ENCODE measurements at places on chromosomes 11 and 22.
A peak's percentile ranks its signal among the peaks of the same experiment; 100 is the strongest.

DNA sequence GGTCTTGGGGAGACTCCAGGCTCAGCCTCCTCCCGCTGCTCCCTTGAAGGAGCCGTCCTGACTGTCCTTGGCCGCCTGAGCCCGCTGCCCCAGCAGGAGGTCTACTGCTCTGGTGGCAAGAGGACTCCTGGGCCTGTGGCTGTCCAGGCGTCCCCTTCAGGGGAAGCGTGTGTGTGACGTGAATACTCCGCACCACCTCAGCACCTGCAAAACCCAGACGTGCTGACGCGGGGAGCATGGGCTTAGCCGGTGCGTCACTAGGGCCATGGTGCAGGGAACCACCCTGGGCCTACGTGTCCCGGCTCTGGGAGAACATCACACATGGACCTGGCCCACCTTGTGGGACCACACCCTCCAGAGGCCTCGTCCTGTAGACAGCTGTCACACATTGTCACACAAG lies 30.2 kb upstream of the BRSK2 start:
- H3K27me3 ChIP-seq = peaks cover 5% of the 10 kb centered on the region
- no peaks in the 10 kb centered on the region for H3K36me3 ChIP-seq
- H3K4me3 ChIP-seq = no peak overlapping the region
- H3K4me1 ChIP-seq = peaks cover 3% of the 10 kb centered on the region

DNA sequence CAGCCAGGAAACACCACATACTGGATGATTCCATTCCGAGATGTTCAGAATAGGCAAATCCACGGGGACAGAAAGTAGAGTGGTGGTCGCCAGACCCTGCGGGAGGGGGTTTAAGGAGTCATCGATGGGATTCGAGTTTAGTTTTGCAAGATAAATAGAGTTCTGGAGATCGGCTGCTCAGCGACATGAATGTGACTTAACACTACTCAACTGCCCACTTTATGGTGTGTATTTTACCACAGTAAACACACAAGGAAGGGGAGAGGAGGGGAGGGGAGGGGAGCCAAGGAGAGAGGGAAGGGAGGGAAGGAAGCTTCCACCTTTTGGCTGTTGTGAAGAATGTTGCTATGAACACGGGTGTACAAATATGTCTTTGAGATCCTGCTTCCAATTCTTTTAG lies 10.4 kb upstream of the ARHGAP8 start:
- H3K4me1 ChIP-seq = peaks cover 1% of the 10 kb centered on the region
- no peak for DNase-seq
- H3K27ac ChIP-seq = no peak overlapping the region
- H3K36me3 ChIP-seq = no peaks in the 10 kb centered on the region

- H3K4me3 ChIP-seq = no peak overlapping the region
- DNase-seq = no peak
- peaks cover 21% of the 10 kb centered on the region for H3K27me3 ChIP-seq
- no peaks in the 10 kb centered on the region for H3K4me1 ChIP-seq
- H3K27ac ChIP-seq = no peak overlapping the region
- H3K36me3 ChIP-seq = peaks cover 15% of the 10 kb centered on the region
Measured at GRCh38 chr22:48015701-48016100, 1253.3 kb downstream of the TBC1D22A start.

- H3K4me1 ChIP-seq = no peaks in the 10 kb centered on the region
- H3K4me3 ChIP-seq = no peak overlapping the region
- DNase-seq = no peak
- peaks cover 2% of the 10 kb centered on the region for H3K27me3 ChIP-seq
- no peak overlapping the region for H3K27ac ChIP-seq
Measured at GRCh38 chr11:119875841-119876600, 147.0 kb upstream of the NECTIN1 start.

GRCh38 chr22:31247726-31248125 lies 35.6 kb downstream of the LIMK2 start:
- DNase-seq = no peak
- H3K4me3 ChIP-seq = peak overlapping the region; percentile 82
- H3K27me3 ChIP-seq = no peaks in the 10 kb centered on the region
- H3K27ac ChIP-seq = peak overlapping the region; percentile 46
- H3K36me3 ChIP-seq = peaks cover 2% of the 10 kb centered on the region
- H3K4me1 ChIP-seq = peaks cover 44% of the 10 kb centered on the region

DNA sequence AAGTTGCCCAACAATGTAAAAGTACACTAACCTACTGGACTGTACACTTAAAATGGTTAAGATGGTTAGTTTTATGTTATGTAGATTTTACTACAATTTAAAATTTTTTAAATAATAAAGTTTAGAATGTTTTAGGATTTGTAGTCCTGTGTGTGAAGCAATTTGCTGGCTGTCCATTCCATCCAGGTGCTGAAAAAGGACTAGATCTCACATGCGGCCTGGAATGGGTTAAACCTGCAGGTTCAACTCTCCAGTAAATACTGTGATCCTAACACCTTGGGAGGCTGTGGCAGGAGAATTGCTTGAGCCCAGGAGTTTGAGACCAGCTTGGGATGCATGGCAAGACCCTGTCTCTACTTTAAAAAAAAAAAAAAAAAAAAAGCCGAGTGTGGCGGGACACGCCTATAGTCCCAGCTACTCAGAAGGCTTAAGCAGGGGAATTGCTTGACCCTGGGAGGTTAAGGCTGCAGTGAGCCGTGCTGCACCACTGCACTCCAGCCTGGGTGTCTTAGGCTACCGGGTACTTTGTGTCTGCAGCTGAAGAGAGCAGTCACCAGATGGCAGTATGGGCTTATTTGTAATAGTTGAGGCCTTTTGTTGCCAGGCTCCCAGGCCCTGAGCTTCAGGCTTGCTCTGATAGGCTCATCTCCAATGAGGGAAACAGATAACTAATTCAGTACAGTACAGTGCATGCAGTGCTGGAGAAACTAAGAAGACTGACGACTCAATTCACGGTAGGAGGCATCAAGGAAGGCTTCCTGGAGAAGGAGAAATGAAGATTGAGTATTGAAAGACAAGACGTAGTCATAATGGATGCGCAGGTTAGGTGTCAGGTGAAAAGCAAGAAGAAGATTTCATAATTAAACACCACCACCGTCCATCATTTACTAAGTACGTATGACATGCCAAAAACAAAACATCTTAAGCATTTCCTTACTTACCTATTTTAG lies 64.7 kb upstream of the ASPHD2 start:
- peaks cover 17% of the 10 kb centered on the region for H3K27me3 ChIP-seq
- DNase-seq = peak; percentile 59
- H3K4me1 ChIP-seq = peaks cover 7% of the 10 kb centered on the region
- no peak overlapping the region for H3K4me3 ChIP-seq
- no peak overlapping the region for H3K27ac ChIP-seq

DNA sequence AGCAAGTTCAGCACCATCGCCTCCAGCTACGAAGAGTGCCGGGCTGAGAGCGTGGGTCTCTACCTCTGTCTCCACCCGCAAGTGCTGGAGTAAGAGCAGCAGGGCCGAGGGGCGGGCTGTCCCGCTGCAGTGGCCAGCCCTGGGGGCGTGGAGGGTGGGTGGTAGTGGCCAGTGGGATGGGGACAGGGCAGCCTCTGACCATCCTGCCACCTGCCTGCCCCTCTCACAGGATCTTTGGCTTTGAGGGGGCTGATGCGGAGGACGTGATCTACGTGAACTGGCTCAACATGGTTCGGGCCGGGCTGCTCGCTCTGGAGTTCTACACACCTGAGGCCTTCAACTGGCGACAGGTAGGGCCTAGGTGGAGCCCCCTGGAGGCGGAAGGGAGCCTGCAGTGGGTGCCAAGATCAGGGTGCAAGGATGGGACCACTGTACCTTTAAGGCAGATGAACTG lies 15.0 kb upstream of the BBS1 start:
- no peak overlapping the region for H3K4me3 ChIP-seq
- H3K4me1 ChIP-seq = no peaks in the 10 kb centered on the region
- no peaks in the 10 kb centered on the region for H3K27me3 ChIP-seq
- H3K36me3 ChIP-seq = peaks cover 10% of the 10 kb centered on the region

DNA sequence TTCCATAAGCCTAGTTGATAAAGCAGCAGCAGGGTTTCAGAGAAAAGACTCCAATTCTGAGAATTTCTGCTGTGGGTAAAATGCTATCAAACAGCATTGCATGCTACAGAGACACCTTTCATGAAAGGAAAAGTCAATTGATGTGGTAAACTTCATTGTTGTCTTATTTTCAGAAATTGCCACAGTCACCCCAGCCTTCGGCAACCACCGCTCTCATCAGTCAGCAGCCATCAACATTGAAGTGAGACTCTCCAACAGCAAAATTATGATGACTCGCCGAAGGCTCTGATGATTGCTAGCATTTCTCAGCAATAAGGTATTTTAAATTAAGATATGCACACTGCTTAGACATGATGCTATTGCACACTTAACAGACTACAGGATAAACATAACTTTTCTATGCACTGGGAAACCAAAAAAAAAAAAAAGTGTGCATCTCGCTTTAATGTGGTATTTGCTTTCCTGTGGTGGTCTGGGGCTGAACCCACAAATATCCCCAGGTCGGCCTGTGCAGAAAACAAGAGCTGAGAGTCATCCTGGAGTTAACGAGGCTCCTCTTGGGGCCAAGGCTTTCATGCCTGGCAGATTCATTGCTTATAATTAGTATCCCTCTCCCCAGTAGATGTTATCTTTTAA lies 192.1 kb downstream of the CTTN start:
- H3K36me3 ChIP-seq = no peaks in the 10 kb centered on the region
- no peak overlapping the region for H3K4me3 ChIP-seq
- DNase-seq = no peak
- H3K27me3 ChIP-seq = peaks cover 34% of the 10 kb centered on the region

DNA sequence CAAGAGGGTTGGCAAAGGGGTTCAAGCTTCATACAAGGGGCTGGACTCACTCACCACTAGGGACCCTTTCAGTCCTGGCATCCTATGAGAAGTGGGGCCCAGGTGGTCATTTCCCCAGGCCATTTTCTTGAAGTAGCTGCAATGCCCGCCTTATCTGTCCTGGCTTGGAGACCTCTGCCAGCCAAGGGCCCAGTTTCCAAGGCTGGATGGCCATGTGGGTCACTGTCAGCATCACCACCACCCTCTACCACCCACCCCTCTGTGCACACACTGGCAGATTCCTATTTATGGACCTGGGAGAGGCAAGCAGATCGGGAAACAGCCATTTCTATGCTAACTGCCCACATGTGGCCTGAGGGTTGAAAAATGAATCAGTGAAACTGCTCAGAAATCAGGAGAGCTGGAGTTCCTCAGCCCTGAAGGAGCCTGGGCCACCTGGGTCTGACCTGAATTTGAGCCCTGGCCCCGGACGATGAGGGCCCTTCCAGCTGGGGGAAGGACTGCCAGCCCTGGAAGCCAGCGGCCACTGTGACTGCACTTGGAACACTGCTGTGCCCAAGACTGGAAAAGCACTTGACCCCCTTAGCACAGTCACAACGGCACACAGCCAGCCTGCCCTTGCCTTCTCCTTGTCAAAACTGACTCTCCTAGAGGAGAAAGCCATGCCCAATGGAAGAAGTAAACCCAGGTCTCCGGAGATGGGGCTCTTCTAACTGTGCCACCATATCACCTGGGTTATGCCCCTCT lies 442.2 kb downstream of the BUD13 start:
- no peaks in the 10 kb centered on the region for H3K36me3 ChIP-seq
- H3K4me3 ChIP-seq = no peak overlapping the region
- H3K27ac ChIP-seq = no peak overlapping the region
- DNase-seq = no peak

GRCh38 chr22:41242396-41243117 lies 1.8 kb upstream of the CHADL start:
- H3K27me3 ChIP-seq = no peaks in the 10 kb centered on the region
- no peak overlapping the region for H3K4me3 ChIP-seq

- no peaks in the 10 kb centered on the region for H3K36me3 ChIP-seq
- H3K27me3 ChIP-seq = peaks cover 16% of the 10 kb centered on the region
- peak overlapping the region; percentile 8 for H3K27ac ChIP-seq
- H3K4me3 ChIP-seq = peak overlapping the region; percentile 83
- peaks cover 11% of the 10 kb centered on the region for H3K4me1 ChIP-seq
- peak; percentile 51 for DNase-seq
Measured at GRCh38 chr11:123560006-123560405, 94.4 kb downstream of the SCN3B start.

- no peak for DNase-seq
- no peak overlapping the region for H3K27ac ChIP-seq
- no peaks in the 10 kb centered on the region for H3K4me1 ChIP-seq
- no peak overlapping the region for H3K4me3 ChIP-seq
- no peaks in the 10 kb centered on the region for H3K27me3 ChIP-seq
- H3K36me3 ChIP-seq = no peaks in the 10 kb centered on the region
Measured at GRCh38 chr11:101487775-101488174, 96.0 kb downstream of the TRPC6 start.

- peaks cover 13% of the 10 kb centered on the region for H3K4me1 ChIP-seq
- DNase-seq = no peak
- H3K4me3 ChIP-seq = no peak overlapping the region
Measured at GRCh38 chr11:18696638-18697225, 1.8 kb upstream of the TMEM86A start.

GRCh38 chr11:10315083-10315482 lies 10.2 kb downstream of the ADM start:
- H3K27me3 ChIP-seq = peaks cover 41% of the 10 kb centered on the region
- no peak for DNase-seq
- no peak overlapping the region for H3K4me3 ChIP-seq

Measured in naive thymus-derived CD8-positive, alpha-beta T cell (primary cell).